Aorta (tissue), 5 donors: ENCODE measurements at places on chromosomes 12 and 14. TPM values are rescaled to one million over a fixed set of nuclear protein-coding genes. Genes with fewer than 3 reads are reported as not detected.

- DNase-seq, result no peak
Observed at GRCh38 chr12:124032265-124032886, 59.4 kb downstream of the ZNF664 start.

DNA sequence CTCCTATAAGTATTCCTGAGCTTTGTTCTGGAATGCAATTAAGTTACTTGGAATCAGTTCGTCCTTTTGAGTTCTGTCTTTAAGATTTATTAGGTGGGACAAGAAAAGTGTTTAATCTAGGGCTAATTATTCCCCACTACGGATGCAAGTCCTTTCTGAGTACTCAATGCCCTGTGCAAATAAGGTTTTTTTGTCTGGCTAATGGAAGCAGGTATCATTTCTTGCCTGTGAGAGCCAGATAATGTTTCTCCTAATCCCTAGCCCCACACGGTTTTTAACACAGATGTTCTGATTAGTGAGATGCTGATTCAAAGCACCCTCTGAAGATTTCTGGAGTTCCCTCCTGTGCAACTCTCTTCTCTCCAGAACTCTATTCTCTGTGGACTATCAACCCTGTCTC lies 296.6 kb upstream of the PRICKLE1 start:
- DNase-seq, result no peak

The C1R gene
- 769 TPM for total RNA-seq

- no peak for DNase-seq
Observed at GRCh38 chr14:84581041-84581440, 948.9 kb upstream of the FLRT2 start.

The ANKRD33 gene
- not detected for total RNA-seq

GRCh38 chr14:51448831-51449670 lies 202.7 kb upstream of the FRMD6 start:
- no peak for DNase-seq

GRCh38 chr12:116159175-116159574 lies 118.3 kb downstream of the MED13L start:
- no peak for DNase-seq

DNA sequence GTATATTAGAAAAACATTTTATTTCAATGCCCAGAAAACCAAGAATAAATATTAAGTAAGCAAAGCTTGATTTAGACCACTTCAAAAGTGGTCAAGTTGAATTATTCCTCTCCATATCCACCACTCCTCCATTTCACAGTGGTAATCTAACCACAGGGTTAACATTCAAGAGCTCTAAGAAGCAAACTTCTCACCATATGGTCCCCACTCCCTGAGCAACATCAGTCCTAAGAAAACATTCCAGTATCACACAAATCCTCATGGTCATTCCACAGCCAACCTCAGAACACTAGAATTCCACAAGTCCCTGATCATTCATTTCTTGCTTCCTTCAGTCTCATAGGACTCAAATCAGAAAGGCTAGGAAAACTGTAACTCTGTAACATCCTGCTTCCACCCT lies 47.9 kb downstream of the ST8SIA1 start:
- no peak for DNase-seq

GRCh38 chr12:13630354-13630753 lies 351.0 kb downstream of the GRIN2B start:
- DNase-seq, result no peak

GRCh38 chr14:31703056-31703455 lies 141.9 kb downstream of the NUBPL start:
- no peak for DNase-seq
